CD4-positive, alpha-beta T cell (primary cell): ENCODE measurements at places on chromosomes 11 and 22.
A peak's percentile ranks its signal among the peaks of the same experiment; 100 is the strongest.

DNA sequence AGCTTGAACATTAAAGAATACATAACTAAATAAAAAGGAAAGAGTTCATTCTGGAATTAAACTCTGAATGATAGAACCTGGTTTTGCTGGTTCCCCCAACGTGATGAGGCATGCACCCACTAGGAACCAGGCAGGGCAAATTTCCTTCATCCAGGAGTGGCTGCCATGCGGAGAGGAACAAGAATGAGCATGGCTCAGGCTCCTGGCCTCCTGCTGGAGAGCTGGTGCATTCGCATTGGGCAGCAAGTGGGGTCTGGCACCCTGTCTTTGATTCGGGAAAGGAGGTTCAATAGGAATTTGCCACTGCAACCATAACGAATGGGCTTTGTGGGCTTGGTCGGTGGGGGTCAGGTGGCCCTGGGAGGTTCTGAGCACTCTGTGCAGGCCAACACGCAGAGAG, 169.8 kb upstream of the TENM4 start:
- no peak for DNase-seq

GRCh38 chr22:38872831-38873248, 824 bp upstream of the CBX6 start:
- DNase-seq: no peak

GRCh38 chr11:112538534-112539280, 278.0 kb upstream of the PLET1 start:
- no peak for DNase-seq

- no peak for DNase-seq
Measured at GRCh38 chr22:29820961-29821290, 17.1 kb downstream of the ASCC2 start.

GRCh38 chr11:11983427-11983826, 25.0 kb downstream of the DKK3 start:
- no peak for DNase-seq

DNA sequence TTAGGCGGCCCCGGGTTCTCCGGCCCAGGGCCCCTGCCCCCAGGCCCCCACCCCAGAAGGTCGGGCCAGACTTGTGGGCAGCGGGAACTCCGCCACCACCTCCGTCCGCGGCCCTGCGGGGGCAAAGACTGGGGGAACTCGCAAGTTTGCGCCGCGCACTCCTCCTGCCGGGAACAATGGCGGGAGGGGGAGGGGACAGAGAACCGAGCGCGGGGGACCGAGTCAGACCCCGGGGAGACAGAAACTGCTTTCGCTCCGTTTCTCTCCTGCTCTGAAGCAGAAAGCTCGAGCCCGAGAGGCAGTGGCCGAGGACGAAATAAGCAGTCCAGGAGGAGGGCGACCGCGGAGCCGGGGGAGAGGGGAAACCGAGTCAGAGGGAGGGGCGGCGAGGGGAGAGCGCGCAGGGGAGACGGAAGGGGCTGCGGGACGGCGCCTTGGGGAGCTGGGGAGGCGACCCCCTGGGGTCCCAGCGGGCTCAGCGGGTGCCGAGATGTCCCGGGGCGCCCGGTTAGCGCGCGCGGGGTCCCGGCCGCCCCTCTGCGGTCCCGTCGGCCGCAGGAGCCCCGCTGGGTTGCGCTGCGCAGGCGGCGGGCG, 555 bp downstream of the TP53I11 start:
- DNase-seq: peak; percentile 47

GRCh38 chr11:70510571-70510970, 112.2 kb downstream of the CTTN start:
- DNase-seq: no peak

DNA sequence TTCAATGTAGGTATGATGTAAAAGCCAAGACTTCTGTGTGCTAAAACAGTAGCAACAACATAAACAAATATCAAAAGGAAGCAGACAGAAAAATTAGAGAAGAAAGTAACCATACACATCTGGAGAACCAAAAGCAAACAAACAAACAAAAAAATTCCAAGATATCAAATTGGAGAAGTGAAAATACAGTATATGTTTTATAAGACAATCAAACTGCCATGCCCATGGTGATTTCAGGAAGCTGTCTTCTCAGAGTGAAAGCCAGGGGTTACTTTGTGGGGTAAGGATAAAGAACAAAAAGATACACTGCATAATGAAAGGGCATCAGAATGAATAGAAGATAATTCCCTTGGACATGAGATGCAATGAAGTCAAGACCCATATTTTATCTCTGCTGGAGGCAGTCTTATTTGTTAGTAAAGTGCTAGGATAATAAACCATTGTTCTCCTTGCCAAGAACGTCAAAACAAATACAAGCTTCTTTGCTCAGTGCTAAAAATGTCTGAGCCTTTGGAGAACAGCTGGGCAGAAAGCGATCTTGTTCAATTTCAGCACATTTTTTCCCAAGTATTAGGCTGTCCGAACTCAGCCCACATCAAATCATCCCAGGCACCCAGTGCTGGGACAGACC, 38.1 kb upstream of the LDLRAD3 start:
- no peak for DNase-seq

DNA sequence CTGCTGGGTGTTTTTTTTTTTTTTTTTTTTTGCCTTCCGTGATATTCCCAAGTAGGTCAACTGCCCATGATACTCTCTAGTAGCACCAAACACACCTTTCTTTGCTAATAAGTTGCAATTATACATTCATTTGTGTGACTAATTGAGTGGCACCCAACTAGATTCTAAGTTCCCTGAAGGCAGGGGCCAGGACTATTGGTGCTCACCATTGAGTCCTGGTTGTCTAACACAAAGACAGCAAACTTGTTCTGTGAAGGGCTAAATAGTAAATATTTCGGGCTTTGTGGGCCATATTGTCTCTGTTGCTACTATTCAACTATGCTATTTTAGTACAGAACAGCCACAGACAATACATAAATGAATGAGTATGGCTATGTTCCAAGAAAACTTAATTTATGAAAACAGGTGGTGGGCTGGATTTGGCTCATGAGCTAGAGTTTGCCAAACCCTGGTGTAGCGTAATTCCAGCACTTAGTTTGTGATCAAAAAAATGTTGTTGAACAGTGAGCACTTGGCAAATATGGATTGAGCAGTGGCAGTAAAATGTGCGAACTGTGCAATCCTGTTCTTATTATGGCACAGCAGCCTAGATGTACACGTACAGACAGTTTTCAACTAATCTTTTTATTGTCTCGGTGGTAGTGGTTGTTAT, 11.3 kb downstream of the ENDOD1 start:
- no peak for DNase-seq

DNA sequence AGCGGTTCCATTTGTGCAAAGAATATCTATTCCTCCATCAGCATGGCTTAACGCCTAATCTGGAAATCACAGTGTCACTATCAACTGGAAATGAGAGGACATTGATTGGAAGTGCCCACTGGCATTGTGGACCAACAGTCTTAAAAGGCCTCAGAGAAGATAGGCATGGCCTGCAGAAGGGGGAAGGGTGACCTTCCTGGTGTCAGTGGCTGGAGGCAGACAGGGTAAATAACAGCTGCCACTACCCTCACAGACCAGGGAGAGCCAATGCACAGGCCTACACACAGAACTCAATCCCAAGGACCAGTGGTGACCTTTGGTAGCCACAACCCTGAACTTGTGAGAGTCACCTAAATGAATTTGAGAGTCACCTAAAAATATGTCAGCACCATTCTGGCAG, 36.0 kb downstream of the DDIAS start:
- no peak for DNase-seq

DNA sequence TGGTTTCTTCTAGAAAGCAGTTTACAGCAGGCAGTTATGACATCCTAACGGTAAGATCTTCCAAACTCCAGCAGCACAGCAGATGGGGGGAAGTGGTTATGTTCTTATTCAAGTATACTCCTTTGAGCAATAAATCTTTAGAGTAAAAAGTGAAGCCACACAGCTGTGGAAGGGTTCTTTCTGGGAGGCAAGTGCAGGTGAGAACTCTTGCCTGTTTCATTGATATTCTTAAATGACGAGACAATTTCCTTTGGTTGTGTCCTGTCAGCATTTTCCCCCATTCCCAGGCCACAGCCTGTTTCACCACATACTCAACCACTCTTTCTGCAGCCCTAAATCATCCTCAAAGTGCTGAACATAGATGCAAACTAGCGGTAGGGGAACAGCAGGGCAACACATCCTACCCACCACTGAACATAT, 207.3 kb upstream of the MTNR1B start:
- no peak for DNase-seq

GRCh38 chr11:47691979-47692378, 23.2 kb downstream of the AGBL2 start:
- no peak for DNase-seq

DNA sequence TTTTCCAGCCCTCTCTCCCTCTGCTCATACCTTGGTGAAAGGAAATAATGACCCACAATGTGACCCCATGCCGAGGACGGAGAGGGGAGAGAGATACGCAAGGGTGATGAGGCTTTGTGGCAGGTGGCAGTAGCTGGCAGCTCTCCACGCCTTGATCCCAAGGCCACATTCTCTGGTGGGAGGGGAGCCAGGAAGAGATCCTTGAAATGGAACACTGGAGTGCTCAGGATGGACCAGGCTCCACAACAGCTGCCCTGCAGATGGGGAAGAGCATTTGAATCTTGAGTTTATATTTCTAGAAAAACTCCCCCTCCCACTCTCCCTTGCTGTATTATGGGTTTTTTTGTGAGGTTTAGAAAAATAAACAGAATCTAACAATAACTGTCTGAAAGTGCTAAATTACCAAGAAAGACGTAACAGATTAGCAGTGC, 61.6 kb upstream of the CDON start:
- no peak for DNase-seq

DNA sequence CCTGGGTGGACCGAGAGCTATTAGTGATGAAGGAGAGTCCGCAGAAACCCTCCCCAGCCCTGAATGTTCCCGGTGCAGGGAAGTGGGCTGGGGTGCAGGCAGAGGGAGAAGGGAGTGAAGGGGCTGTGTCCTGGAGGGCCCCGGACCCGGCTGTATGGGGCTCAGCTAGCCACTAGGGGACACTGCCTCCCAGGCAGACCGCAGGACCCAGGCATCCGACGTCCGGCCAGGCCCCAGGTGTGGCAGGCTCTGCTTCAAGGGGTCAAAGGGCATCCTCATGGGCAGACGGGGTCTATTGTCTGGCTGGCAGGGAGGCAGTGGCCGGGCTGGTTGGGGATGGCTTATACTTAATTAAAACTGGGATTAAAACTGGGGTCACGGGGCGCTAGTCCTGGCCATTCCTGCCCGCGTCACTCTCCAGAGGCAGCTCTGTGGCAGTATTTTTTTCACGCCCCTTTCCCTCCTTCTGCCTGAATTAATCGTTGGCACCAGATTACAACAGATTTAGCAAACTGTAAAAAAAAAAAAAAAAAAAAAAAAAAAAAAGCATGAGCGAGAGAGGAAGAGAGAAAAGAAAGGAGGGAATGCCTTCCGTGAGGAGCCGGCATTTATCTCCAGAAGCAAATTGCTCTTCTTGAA, 5.1 kb downstream of the FLRT1 start:
- no peak for DNase-seq

GRCh38 chr11:77316733-77317342, 15.4 kb upstream of the GDPD4 start:
- DNase-seq: no peak

DNA sequence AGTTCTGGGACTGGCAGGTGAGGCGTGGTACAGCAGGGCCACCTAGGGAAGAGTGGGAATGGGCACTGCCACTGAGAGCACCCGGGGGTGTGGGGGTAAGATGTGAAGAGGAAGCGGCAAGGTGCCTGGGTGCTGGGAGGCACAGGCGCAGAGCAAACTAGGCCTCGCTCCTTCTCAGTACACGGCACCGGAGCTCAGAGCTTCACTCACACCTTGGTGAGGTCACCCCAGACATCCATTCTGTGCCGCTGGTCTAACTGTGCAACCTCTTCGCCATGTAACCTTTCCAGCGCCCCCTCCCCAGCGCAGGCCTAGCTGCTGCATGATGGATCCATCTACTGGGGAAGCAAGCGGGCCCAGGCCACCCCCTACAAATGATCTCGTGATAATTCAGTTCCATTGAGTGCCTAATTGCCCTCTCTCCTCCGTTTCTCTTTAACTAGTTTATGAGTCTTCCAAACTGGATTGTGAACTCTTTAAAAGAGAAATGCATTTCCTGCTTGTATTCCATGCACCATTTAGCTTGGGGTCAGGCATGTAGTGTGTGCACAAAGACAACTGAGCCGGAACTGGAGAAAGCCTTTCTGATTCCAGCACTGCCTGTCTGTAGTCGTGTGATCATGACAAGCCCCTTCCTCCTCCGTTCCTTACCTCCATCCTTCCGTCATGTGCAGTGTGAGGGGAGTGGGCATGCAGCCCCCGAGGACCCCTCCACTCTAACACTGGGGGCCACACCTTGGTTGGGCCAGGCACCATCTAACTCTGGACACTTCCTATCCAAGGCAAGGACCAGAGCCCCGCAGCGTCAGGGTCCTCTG, 1475.2 kb downstream of the TBC1D22A start:
- DNase-seq: no peak

- no peak for DNase-seq
Measured at GRCh38 chr11:88179971-88180629, 4.9 kb upstream of the RAB38 start.

DNA sequence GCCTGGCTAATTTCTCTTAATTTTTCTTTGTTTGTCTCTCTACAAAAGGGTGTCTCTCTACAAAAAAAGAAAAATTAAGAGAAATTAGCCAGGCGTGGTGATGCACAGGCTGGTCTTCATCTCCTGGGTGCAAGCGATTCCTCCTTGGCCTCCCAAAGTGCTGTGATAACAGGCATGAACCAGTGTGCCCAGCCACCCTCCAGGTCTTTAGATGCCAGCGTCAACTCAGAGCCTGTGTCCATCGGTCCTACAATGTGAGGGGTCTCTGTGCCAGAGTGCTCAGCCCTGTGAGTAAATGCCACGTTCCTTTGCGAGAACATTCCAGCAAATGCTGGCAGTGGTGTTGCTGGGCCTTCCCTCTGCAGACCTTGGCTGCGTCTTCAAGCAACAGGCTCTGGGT, 62.7 kb downstream of the IGF2 start:
- no peak for DNase-seq

- DNase-seq: no peak
Measured at GRCh38 chr22:42905702-42906183, 48.7 kb upstream of the ARFGAP3 start.

- no peak for DNase-seq
Measured at GRCh38 chr22:37894939-37895670, 11.0 kb upstream of the MICALL1 start.

GRCh38 chr11:29320196-29320595, 696.6 kb downstream of the KCNA4 start:
- DNase-seq: no peak

GRCh38 chr11:96235751-96236150, 107.2 kb downstream of the MAML2 start:
- no peak for DNase-seq

DNA sequence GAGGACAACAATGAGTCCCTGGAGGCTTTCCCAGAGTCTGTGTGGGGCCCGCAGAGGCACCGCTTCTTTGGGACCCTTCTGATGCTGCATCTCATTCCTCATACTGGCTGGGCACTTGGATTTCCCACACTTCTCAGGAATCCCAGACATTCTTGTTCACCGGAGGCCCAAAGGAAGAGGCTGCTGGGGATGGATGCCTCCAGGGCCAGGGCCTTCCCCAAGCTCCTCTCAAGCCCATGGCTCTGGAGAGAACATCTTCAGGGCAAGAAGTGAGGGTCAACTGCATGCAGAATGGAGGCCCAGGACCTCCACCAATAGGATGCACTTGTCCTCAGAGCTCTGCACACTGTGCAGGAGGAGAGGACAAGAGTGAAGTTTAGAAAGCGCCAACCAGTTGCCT, 34.6 kb downstream of the DKK3 start:
- DNase-seq: no peak

GRCh38 chr22:17917490-17917983, 106.8 kb downstream of the MICAL3 start:
- no peak for DNase-seq
